ENCODE measurements at places on chromosomes 13 and 19. TPM values are rescaled to one million over a fixed set of nuclear protein-coding genes. Genes with fewer than 3 reads are reported as not detected.

SIAH3 gene
- not detected for total RNA-seq

- no peaks in the 10 kb centered on the region for H3K4me1 ChIP-seq
- no peak overlapping the region for H3K27ac ChIP-seq
- H3K27me3 ChIP-seq, result no peaks in the 10 kb centered on the region
- no peak for DNase-seq
- no peak overlapping the region for H3K4me3 ChIP-seq
Observed at GRCh38 chr13:108033800-108034707, 181.3 kb downstream of the LIG4 start.

- H3K27me3 ChIP-seq, result no peaks in the 10 kb centered on the region
- no peak for DNase-seq
- H3K4me1 ChIP-seq, result no peaks in the 10 kb centered on the region
Observed at GRCh38 chr19:44282846-44283245, 22.0 kb downstream of the ZNF235 start.

- H3K27ac ChIP-seq, result no peak overlapping the region
- no peaks in the 10 kb centered on the region for H3K27me3 ChIP-seq
- no peak for DNase-seq
- no peak overlapping the region for H3K4me3 ChIP-seq
- no peaks in the 10 kb centered on the region for H3K36me3 ChIP-seq
- H3K4me1 ChIP-seq, result no peaks in the 10 kb centered on the region
Observed at GRCh38 chr13:61700620-61701019, 285.0 kb upstream of the PCDH20 start.

GRCh38 chr19:4690361-4690760, 20.2 kb upstream of the MYDGF start:
- H3K4me3 ChIP-seq, result no peak overlapping the region
- peaks cover 37% of the 10 kb centered on the region for H3K36me3 ChIP-seq
- no peak overlapping the region for H3K27ac ChIP-seq
- no peak for DNase-seq
- no peaks in the 10 kb centered on the region for H3K27me3 ChIP-seq

DNA sequence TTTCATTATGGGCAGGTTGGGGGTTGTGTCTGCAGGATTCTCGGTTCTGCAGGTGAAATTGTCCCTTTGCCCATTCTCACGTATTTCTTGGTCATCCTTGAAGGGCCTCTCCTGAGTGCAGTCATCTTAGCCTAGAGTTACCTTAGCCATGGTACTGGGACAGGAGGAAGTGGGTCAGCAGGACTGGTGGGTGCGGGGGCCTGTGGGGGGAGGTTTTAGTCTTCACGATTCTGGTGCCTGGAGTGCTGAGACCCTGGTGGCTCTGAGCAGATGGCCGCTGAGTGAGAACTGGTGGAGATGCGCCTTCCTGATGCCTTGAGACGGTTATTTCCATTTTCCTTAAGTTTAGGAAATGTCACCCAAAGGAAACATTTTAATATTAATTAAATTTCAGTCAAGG, 11.8 kb downstream of the COL4A2 start:
- H3K27me3 ChIP-seq, result no peaks in the 10 kb centered on the region
- peaks cover 29% of the 10 kb centered on the region for H3K36me3 ChIP-seq
- H3K4me3 ChIP-seq, result no peak overlapping the region
- DNase-seq, result no peak
- peaks cover 75% of the 10 kb centered on the region for H3K4me1 ChIP-seq

DNA sequence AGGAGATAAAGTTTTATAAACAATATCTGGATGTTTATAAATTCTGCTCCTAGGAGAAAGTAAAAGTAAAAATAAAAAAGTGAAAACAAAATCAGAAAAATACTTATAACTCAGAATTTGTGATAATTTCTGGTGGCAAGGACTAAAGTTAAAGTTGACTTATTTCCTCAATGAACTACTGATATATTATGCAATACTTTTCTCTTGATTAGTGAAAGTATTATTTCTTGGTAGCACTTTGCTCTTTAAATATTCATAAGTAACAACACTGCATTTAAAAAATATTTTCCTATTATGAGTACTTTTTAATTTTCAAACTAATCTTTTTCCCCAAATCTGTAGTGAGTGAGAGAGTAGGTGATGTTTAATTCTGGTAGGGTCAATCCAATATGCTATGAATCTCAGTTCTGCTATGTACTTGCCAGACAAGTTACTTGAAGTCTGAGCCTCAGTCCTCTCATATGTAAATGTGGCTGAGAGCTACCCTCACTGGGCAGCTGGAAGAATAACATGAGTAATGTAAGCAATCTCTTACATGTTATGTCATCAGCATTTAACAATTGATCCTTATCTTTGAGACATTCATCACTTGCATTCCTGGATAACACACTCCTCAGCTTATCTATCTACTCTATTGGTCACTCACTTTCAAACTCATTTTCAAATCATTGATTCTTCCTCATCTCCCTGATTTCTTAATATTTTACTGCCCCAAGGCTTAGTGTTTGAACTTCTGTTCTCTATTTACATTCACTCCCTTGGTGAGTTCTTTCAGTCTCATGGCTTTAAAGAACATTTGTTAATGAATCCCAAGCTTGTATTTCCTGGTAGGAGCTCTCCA, 239.0 kb downstream of the RGCC start:
- peak overlapping the region; percentile 96 for H3K27ac ChIP-seq
- H3K27me3 ChIP-seq, result no peaks in the 10 kb centered on the region
- H3K4me1 ChIP-seq, result peaks cover 39% of the 10 kb centered on the region
- H3K36me3 ChIP-seq, result no peaks in the 10 kb centered on the region
- peak; percentile 99 for DNase-seq

CYP4F2 gene
- total RNA-seq, result not detected

GRCh38 chr13:102839462-102839861, 6.4 kb upstream of the ERCC5 start:
- H3K27me3 ChIP-seq, result no peaks in the 10 kb centered on the region
- H3K36me3 ChIP-seq, result peaks cover 9% of the 10 kb centered on the region
- DNase-seq, result peak; percentile 8
- no peak overlapping the region for H3K4me3 ChIP-seq
- no peak overlapping the region for H3K27ac ChIP-seq
- no peaks in the 10 kb centered on the region for H3K4me1 ChIP-seq

DNA sequence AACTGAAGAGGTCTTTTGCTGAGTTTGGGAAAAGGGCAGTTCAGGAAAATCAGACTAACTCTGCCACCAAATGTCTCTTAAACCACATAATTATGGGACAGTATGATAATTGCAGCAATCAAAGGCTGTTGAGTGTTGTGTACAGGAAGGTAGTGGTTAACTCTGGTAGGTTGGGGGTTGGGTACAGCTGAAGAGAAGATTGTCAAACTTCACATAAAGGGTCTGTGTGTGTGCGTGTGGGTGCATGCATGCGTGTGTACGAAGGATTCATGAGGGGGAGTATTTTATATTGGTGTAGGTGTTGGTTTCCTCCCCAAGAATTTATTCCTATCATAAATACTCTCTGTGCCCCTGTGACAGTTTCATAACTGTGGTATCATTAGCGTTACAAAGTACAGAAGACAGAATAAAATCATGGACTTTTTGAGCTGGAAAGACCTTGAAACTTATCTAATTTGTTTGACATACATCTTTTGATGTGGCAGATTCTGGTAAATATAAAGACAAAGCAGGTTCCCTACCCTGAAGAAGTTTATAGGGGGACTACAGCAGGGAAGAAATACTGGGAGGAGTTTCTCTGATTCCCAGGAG, 94.1 kb downstream of the PCCA start:
- H3K27ac ChIP-seq, result no peak overlapping the region
- H3K36me3 ChIP-seq, result no peaks in the 10 kb centered on the region
- H3K27me3 ChIP-seq, result no peaks in the 10 kb centered on the region
- DNase-seq, result no peak

DNA sequence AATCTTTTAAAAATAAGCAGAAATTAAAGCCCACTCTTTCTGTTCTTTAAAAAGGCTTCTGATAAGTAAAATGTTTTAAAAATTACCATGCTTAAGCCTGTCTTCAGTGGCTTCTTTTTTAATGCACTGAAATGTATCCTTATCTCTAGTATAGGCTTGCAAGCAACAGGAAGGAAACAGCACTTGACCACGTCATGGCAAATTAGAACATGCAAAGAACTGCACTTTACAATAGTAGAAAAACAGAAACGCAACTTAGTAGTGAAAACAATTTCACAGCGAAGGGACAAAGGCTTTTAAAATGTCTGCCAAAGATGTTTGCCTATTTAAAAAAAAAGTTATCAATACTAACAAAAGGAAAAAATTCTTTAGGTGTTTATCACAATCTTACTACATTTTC, 36.3 kb downstream of the ELF1 start:
- H3K4me3 ChIP-seq, result no peak overlapping the region
- H3K4me1 ChIP-seq, result peaks cover 6% of the 10 kb centered on the region
- DNase-seq, result peak; percentile 68

ZNF317 gene
- 32.9 TPM for total RNA-seq

GRCh38 chr19:50569938-50570540, 1.8 kb upstream of the LRRC4B start:
- no peaks in the 10 kb centered on the region for H3K36me3 ChIP-seq
- no peak for DNase-seq
- no peak overlapping the region for H3K27ac ChIP-seq
- peaks cover 5% of the 10 kb centered on the region for H3K27me3 ChIP-seq

PSG1 gene
- total RNA-seq, result 0.52 TPM

SPRED3 gene
- total RNA-seq, result 19.0 TPM

STK11 gene
- 67.9 TPM for total RNA-seq

- no peaks in the 10 kb centered on the region for H3K27me3 ChIP-seq
- H3K4me1 ChIP-seq, result no peaks in the 10 kb centered on the region
- H3K36me3 ChIP-seq, result peaks cover 5% of the 10 kb centered on the region
- DNase-seq, result no peak
- H3K4me3 ChIP-seq, result no peak overlapping the region
Observed at GRCh38 chr19:33504058-33504444, 17.5 kb downstream of the PEPD start.

DNA sequence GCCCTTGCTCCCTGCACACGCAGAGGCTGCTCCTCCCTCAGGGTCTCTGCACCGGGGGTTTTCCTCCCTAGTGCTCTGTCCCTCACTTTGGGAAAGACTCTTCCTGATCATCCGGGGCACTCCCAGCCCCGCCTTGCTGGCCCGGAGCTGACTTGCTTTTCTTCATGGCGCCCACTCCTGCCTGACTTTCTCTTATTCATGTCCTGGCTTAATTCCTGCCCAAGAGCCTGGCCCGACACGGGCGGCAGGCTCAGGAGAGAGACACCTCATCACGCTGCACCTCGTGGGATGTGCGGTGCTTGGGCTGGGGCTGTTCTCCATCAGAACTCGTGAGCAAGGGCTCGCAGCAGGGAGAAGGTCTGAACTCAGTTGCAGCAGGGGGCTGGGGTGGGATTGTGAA, 11.8 kb upstream of the PLA2G4C start:
- H3K27ac ChIP-seq, result no peak overlapping the region
- H3K36me3 ChIP-seq, result peaks cover 6% of the 10 kb centered on the region
- H3K27me3 ChIP-seq, result no peaks in the 10 kb centered on the region
- no peak for DNase-seq

DNA sequence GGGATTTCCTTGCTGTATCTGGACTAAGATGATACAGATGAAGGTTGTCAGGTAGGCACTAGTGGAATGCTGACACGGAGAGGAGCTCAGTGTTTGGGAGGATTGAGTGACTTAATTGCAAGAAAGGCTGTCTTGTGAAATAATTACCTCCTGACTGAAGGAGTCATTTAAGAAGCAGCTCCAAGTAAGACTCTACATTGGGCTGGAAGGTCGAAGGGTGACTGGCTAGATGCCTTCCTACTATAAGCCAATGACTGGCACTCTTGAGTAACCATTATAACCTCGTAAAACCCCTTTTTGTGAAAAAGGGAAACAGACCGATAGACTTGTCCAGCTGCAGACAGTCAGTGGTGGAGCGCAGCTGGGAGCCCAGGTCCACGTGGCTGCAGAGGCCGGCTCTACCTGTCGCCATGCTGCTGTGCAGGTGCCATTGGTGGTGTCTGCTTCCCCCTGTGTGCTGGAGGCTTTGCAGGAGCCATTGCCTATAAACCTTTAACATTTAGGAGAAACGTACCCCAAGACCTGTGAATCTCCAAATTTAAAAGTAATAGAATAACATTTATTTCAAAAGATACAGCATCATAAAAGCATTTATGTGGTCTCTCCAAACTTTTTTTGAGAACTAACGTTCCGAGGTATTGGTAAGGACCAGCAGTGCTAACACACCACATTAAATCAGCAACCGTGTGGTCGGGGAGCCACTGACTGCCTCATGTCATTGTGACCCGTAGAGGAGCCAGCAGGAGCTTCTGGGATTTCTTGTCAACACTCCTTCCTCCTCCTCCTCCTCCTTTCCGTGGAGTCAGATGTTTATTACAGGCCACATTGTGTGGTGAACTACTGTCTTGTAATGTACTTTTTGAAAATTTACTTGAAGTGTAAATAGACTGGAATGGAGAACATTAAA, 80.4 kb upstream of the TEX29 start:
- H3K4me3 ChIP-seq, result no peak overlapping the region
- H3K4me1 ChIP-seq, result no peaks in the 10 kb centered on the region
- H3K27me3 ChIP-seq, result no peaks in the 10 kb centered on the region
- no peak overlapping the region for H3K27ac ChIP-seq
- H3K36me3 ChIP-seq, result peaks cover 4% of the 10 kb centered on the region

DNA sequence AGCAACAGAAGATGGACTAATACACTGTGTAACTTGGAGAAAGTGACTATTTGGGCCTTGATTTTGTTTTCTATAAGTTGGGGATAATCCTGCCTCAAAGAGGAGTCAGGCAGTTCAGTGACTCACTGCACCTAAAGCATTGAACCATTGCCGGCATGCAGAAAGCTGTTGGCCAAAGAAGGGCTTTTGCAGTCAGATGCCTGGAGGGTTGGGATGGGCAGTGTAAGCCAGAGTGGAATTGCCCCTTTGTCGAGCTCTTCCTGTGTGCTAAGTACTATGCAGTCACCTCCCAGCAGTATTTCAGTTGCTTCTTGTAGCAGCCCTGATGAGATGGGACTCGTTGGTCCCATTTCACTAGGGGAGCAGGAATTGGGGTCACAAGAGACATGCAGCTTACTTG, 11.1 kb downstream of the ZNF473 start:
- no peaks in the 10 kb centered on the region for H3K27me3 ChIP-seq
- H3K4me1 ChIP-seq, result no peaks in the 10 kb centered on the region
- H3K4me3 ChIP-seq, result no peak overlapping the region
- no peak overlapping the region for H3K27ac ChIP-seq
- no peak for DNase-seq
- peaks cover 31% of the 10 kb centered on the region for H3K36me3 ChIP-seq

GRCh38 chr19:51507192-51507591, 5.6 kb upstream of the SIGLEC12 start:
- no peak overlapping the region for H3K4me3 ChIP-seq
- no peaks in the 10 kb centered on the region for H3K4me1 ChIP-seq
- H3K27me3 ChIP-seq, result no peaks in the 10 kb centered on the region

HSH2D gene
- not detected for total RNA-seq

GRCh38 chr13:108154421-108154858, 60.9 kb downstream of the LIG4 start:
- H3K4me3 ChIP-seq, result no peak overlapping the region
- H3K4me1 ChIP-seq, result no peaks in the 10 kb centered on the region
- no peaks in the 10 kb centered on the region for H3K27me3 ChIP-seq
- peak; percentile 11 for DNase-seq

- H3K36me3 ChIP-seq, result no peaks in the 10 kb centered on the region
- DNase-seq, result no peak
- no peaks in the 10 kb centered on the region for H3K4me1 ChIP-seq
- peaks cover 10% of the 10 kb centered on the region for H3K27me3 ChIP-seq
- H3K27ac ChIP-seq, result no peak within 1 kb of the TSS
- H3K4me3 ChIP-seq, result no peak within 1 kb of the TSS
Observed at GRCh38 chr19:38433268-38433733, at the start of gene RYR1. Gene RYR1 (plus strand): TSS chr19:38433691. CDS start chr19:38433830, 139 bp downstream.

MYO16 gene
- 0.05 TPM for total RNA-seq

SACS gene
- total RNA-seq, result 79.4 TPM

GRCh38 chr19:55368701-55369563, 1.3 kb downstream of the IL11 start:
- peak overlapping the region; percentile 70 for H3K27ac ChIP-seq
- DNase-seq, result peak; percentile 34
- H3K27me3 ChIP-seq, result no peaks in the 10 kb centered on the region
- H3K4me3 ChIP-seq, result peak overlapping the region; percentile 72
- peaks cover 14% of the 10 kb centered on the region for H3K36me3 ChIP-seq
- H3K4me1 ChIP-seq, result peaks cover 38% of the 10 kb centered on the region

PRR22 gene
- total RNA-seq, result 2.4 TPM
